ENCODE measurements at places on chromosomes 13 and 19.
A peak's percentile ranks its signal among the peaks of the same experiment; 100 is the strongest.

GRCh38 chr19:39301562-39301961 is 5.4 kb downstream of the IFNL1 start:
- no peak for DNase-seq

- no peak for DNase-seq
Measured at GRCh38 chr13:101157261-101157660, 259.0 kb downstream of the NALCN start.

DNA sequence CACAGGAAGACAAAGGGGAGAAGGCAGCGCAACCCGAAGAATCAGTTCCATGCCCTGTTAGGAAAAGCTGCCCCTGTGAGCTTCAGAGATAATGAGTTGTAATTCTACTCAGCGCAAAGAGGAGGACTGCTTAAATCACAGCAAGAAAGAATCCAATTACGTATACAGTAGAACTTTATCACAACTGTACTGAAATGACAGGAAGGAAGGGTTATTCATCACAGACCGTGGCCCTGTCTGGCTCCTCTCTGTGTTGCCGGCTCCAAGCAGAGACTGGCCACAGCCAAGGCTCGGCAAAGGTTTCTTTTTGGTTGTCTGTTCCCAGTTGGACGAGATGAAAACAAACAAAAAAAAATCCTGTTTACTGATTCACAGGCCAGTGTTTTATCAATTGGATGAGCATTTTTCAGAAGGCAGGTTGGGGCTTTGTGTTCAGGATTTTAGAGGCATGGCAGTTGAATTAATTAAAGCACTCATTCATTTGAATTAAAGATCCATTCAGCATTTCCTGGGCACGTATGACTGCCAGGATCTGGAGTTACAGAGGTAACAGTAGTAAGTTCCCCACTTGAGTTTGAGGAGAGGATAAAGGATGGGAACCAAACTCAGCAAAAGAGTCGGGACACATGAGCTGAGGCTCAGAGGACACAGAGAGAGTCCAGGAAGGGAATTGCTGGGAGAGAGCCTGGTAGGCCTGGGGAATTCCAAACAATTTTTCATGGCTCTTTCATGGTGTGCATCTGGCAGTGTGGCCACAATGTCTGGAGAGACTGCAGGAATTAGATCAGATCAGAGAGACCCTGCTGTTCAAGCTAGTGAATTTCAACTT is 341.0 kb downstream of the DNAJC15 start:
- DNase-seq = no peak

- no peak for DNase-seq
Measured at GRCh38 chr13:103898481-103898880, 832.3 kb upstream of the SLC10A2 start.

- DNase-seq = no peak
Measured at GRCh38 chr13:68850160-68850559, 1257.5 kb upstream of the ATXN8OS start.

GRCh38 chr19:5676105-5676771 is 4.1 kb downstream of the MICOS13 start:
- DNase-seq = no peak

DNA sequence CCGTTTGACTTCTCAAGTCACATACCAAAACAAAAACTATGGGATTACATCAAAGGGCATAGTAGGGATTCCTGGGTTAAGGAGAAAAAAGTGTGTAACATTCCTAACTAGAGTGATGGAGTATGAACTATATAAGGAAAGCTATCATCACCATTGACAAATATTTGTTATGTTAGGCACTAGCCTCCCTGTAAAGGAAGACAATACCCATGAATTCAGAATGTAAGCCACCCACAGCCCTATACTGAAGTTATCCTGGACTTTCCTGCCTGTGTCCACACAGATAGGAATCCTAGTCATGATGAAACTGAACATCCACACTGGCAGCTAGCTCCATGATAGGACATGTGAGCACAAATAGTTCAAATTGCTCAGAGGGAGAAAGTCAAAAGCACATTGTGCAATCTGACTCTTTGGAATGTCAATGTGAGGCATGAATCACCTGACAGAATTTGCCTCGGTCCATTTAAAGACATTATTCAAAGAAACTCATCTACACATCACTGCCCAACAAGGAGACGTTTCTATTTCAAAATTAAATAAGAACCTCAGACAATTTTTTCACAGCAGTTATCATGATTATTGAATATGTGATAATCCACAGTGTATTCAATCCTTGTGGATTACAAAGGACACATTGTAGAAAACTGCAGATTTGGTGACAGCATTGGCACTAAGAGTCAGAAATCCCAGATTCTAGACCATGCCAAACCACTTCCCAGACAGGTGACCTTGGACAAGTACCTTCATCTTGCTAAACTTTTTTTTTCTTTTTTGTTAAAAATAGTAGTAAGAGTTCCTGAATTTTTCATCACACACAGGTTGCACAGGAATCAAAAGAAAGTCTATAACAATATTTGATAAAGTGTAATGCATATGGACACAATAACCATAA is 529.3 kb downstream of the IRS2 start:
- DNase-seq = peak; percentile 9

DNA sequence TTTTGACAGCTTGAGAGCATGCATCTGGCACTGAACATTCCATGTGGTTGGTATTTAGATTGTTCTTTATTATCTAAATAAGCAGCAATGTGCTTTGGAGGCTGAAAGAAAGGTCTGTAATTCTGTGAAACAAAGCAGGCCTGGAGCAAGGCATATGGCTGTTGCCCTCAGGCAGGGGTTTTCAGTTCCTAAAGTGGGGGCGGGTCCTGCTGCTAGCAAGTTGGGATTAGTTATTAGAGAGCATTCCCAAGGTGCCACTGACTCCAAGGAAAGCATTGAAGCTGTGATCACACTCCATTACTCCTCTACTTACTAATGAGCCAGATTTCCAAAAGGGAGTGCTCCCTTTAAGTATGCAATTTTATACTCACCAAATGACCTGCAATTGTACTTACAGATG is 432.2 kb downstream of the OLFM4 start:
- DNase-seq = no peak

- DNase-seq = no peak
Measured at GRCh38 chr19:397321-397720, 11.6 kb downstream of the C2CD4C start.

GRCh38 chr19:7400815-7401214 is 52.1 kb downstream of the ARHGEF18 start:
- DNase-seq = no peak
